ENCODE measurements at places on chromosomes 2 and 18.

GRCh38 chr18:35588122-35588521 lies 6.6 kb downstream of the GALNT1 start:
- no peak for DNase-seq

GRCh38 chr18:54267701-54268100 lies 1.6 kb upstream of the POLI start:
- DNase-seq = no peak

DNA sequence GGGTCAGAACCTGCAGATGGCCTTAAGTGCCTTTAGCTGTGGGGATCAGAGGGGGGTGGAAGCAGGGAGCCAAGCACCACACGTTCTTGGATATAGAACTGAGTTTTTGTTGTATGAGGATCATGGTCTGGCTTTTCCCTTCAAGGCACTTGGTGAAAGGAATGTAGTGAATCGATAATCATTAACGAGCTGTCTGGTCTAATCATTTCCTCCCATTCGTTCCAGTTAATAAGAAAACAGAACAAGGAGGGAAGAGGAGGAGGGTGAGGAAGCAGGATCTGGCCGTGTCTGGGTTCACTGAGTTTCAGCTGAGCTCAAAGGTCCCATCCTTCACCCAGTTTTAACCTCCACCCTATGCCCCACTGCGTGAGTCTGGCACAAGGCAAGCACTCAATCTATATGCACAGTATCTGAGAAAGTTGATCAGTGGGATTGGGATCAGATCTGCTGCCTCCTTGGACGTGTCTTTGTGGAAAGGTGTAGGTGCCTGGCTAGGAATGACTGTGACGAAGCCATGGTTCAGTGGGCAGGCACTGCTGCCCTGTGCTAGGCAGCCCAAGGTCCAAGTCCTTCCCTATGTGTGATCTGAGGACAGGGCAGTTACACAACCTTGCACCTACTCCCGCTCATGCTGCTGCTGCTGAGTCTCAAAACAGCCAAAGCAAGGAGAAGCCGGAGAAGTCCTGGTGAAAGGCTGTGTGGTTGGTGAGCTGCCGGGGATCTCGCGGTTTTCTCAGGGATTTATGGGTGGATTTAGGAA lies 54.8 kb downstream of the GALNT14 start:
- DNase-seq = no peak

DNA sequence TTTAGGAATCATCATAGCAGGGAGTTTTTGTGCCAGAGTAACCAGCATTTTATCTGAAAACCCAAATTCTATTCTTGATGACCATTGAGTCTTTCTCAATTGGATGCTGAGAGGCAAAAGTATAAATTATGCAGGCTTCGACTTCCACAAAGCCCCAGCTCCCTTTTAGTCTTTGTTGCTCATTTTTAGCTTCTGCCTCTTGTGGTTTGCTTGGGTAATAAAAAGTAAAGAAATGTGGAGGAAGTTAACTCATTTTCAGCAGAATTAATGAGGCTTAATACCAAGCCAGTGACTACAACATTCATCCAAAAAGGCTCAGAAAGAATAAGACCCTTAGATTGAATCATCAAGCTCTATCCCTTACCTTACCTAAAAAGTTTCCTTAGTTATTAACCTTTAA lies 18.6 kb downstream of the ERMN start:
- no peak for DNase-seq

DNA sequence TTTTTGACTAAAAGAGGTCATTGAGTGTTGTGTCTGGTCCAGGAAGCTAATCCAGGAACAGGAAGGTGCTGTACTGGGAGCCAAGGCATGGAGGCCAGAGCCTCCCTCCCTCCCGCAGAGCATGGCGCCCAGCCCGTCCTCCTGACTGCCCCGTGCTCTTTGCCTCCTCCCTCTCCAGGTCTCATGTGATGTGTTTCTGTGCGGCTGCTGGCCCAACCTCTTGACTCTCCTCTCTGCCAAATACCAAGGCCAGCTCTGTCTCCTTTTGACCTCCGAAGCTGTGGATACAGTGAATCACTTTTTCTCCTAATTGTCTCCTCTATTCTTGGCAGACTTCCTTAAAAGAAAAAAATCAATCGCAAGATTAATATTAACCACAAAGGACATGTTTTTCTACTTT lies 284.1 kb downstream of the PHLPP1 start:
- DNase-seq = no peak

GRCh38 chr18:31634331-31634713 lies 42.6 kb downstream of the TTR start:
- no peak for DNase-seq

- DNase-seq = no peak
Observed at GRCh38 chr18:9038277-9038871, 64.1 kb upstream of the NDUFV2 start.

DNA sequence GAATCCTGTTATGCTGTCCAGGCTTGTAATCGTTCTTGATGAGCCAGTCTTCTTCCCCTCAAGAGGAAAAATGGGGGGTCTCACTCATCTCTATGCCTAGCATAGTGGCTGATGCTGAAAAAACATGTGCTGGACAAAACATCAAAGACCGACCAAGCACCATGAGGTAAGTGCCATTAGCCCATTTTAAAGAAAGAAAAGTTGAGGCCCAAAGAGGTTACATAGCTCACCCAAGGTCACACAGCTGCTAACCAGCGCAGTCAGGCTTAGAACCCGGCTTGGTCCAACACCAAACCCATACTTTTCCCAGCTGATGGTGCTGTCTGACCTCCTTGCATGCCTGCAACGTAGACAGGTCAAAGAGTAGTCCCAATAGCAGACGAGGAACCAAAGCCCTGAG lies 156.4 kb downstream of the INHBB start:
- DNase-seq = no peak

DNA sequence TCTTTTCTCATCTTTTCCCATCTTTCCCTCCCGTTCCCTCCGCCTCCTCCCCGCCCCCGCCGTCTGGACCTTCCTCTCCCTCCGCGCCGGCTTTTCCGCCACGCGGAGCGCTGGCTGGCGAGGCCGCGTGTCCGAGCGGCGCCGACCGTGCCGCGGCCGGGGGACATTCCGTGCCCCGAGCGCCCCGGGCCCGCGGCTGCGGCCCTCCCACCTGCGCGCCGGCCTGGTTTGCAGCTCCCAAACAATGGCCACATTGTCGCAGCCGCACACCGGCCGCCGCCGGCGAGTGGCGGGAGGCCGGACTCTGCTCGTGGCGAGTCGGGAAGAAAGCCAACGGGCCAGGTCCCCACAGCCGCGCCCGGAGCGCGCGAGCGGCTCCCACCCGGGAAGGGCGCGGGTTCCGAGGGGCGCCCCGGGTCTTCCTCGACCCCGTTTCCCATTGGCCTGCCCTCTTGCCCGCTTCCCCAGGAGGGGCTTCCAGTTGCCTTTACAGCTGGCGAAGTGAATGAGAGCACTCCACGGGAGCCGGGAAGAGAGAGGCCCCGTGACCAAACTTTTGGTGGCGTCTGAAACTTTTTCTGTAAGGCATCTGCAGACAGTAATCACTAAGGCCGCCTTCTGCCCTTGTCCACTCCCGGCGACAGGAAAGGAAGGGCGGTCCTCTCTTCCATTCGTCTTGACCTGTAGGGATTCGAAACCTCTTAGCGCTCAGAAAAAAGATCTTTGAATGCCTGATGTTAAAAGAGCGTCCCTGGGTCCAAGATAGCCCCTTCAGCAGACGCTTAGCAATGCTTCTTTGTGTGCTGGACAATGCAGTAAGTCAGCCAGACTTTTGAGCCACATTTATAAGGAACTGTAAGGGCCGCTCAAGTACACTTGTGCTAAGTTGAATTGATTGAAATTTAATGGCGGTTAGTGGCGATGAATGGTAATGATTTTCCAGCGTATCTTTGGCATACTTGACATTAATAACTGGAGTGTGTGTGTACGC lies 6.2 kb downstream of the GLI2 start:
- no peak for DNase-seq

- DNase-seq = no peak
Observed at GRCh38 chr18:53509886-53510285, 714.6 kb downstream of the MBD2 start.

GRCh38 chr2:170201734-170202393 lies 23.9 kb downstream of the MYO3B start:
- no peak for DNase-seq

GRCh38 chr2:239387811-239388210 lies 13.0 kb downstream of the HDAC4 start:
- no peak for DNase-seq

- no peak for DNase-seq
Observed at GRCh38 chr2:176729706-176730569, 460.7 kb downstream of the MTX2 start.

DNA sequence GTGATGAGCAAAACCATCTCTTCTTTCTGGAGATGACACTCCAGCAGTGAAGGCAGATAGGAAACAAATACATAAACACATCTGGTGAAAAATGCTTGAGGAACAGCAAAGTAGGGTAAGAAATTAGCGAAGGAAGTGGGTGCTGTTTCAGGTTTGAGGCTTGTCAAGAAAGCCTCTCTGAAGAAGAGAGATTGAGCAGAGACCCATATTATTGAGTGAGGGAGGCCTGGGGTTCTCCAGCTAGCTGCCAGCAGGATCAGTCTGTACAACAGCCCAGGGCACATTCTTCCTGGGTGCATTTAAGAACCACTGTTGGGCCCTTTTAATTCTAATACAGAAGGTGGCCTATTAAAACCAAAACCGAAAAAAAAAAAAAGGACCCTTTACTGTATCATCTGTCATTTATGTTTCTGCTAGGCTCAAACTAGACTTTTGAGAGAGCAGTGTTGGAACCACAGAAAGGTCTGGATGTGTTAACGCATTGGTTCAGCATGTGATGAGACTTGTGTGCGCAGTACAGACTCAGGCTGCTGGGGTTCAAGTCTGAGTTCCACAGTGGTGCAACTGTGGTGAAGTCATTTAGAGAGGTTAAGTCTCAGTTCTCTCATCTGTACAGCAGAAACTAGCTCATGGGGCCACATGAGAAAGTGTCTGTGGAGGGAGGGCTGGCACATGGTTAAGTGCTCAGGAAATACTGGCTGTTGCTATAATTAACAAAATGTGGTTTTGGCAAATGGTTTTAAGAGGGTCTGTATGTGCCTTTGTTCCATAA lies 28.9 kb downstream of the MGAT5 start:
- DNase-seq = no peak

DNA sequence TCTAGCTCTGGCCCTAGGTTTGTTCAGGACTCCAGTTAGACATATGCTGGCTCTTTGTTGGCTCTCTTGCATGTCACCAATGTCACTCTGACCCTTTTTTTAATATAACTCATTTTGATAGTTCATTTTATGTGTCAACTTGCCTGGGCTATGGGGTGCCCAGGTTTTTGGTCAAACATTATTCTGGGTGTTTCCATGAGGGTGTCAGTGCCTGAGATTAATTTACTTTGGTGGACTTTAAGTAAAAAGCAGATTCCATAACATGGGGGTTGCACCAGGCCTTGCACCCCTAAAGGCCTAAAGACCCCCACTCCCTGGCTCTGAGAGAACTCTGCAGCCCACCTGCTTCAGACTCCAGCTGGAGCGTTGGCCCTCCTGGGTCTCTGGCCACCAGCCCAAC lies 48.1 kb upstream of the SNTG2 start:
- no peak for DNase-seq

DNA sequence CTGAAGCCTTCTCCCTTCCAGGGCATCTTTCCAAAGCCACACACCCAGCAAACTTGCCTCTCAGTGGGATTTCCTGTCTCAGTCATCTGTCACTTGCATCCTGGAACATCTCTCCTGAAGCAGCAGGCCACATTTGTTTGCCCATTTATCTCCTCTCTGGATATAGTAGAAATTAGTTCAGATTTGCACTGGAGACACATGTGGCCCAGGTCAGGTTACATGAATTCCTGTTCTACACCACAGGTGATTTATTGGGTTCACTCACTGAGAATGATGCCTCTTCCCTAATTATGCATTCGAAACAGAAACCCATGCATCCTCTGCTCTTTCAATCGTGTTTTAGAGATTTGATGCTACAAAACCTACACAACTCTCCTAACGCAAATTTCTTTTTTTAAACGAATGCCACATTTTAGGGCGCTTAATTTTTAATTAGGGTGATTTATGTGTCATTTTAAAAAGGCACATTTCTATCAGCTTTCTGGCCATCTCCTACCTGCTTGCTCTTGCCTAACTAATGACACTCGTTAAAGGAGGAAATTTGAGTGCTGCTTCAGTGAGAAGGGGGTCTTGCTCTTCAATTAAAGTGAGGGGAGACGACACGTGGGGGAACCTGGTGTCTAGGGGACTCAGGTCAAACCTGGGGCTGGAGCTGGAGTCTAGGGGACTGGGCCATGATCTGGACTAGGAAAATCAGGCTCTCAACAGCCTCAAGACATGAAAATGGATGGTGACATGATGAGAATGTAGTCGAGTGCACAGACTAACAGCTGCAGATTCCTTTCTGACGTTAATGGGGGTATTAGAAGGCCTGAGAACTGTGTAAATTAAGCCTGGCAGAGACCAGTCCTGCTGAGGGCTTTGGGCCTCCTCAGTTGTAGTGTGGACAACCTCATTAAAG lies 221.4 kb downstream of the CLIP4 start:
- no peak for DNase-seq

GRCh38 chr18:7741640-7742039 lies 174.5 kb downstream of the PTPRM start:
- no peak for DNase-seq

- DNase-seq = no peak
Observed at GRCh38 chr2:102238039-102238756, 51.4 kb downstream of the IL1RL2 start.

DNA sequence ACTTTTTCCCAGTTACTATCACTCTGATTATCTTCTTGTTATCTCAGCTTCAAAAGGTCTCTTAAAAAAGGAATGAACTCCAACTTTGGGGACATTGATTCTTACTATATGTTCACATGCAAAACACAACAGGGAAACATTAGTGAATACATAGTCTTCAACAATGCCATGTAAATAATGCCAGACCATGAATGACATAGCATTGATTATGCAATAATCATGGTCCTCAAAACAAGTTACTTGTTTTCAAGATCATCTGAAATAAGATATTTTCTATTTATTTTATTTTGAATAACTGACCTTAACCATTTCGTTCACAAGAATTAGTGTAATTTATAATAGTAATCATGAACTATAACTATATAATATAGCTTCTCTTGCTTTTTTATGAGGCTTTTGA lies 902.3 kb downstream of the MBD2 start:
- DNase-seq = no peak

DNA sequence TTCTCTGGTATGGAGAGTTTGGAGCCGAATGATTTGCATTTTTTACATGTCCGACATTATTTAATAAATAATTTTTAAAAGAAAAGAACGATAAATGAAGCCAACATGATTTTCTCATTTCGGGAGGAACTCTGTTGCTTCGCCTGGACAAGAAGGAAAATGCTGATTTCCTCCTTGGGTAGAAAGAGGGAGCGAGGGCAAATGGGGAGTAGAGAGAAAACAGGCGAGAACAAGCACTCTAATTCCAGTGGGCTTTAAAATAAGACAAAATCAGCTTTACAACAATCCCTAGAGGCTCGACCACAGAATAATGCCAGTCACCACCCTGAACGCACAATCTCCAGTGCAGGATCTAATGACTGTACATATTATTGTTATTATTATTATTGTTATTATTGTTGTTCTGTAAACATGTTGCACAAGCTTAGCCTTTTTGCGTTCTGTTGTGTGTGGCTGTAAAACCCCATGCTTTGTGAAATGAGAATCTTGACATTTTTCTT lies 3.7 kb downstream of the DLX1 start:
- DNase-seq = no peak

- no peak for DNase-seq
Observed at GRCh38 chr2:153105829-153106578, 372.6 kb downstream of the RPRM start.

Measured in NCI-H774 (cell line).